ACHN (cell line): ENCODE measurements at places on chromosomes 3 and 15.

DNA sequence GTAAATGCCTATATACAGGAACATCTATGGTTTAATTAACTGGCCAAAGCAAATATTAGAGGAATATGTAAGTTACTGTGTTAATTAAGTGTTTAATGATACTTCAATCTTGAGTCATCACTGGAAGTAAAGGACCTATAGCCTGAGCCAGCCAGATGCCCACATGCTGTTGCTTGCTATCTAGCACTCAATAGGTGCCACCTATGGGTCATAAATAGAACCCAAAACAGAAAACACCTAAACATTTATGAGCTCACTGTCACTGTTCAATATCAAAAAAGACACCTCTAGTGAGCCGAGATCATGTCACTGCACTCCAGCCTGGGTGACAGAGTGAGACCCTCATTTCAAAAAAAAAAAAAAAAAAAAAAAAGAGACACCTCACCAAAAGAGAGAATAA, 48.4 kb upstream of the IP6K2 start:
- DNase-seq, result peak; percentile 18

DNA sequence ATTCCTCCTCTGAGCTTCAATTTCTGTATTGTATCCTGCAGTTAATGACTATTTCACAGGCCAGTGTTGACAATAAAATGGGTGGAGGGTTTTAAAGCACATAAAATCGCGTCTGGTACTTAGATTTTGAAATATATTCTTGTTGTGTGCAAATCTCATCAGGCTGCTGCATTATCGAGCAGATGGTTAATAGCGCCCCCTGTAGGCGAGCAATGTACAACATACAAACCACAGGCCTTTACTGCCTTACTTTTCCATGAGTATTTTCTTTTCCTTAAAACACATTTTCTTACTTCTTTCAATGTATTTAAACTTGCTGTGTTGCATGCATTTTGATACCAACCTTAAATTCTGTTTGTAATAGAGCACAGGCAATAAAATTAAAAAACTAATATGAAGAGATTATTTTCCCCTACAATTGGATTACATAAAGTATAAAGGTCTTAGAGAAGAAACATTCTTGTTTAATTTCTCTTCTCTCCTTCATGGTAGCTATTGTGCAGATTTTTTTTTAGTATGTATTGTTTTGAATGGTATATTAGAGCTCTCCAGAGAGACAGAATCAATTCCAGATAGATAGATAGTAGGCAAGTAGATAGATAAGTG, 608.4 kb downstream of the CADM2 start:
- peak; percentile 48 for DNase-seq

- DNase-seq, result no peak
Observed at GRCh38 chr3:27591312-27592210, 107.4 kb upstream of the SLC4A7 start.

DNA sequence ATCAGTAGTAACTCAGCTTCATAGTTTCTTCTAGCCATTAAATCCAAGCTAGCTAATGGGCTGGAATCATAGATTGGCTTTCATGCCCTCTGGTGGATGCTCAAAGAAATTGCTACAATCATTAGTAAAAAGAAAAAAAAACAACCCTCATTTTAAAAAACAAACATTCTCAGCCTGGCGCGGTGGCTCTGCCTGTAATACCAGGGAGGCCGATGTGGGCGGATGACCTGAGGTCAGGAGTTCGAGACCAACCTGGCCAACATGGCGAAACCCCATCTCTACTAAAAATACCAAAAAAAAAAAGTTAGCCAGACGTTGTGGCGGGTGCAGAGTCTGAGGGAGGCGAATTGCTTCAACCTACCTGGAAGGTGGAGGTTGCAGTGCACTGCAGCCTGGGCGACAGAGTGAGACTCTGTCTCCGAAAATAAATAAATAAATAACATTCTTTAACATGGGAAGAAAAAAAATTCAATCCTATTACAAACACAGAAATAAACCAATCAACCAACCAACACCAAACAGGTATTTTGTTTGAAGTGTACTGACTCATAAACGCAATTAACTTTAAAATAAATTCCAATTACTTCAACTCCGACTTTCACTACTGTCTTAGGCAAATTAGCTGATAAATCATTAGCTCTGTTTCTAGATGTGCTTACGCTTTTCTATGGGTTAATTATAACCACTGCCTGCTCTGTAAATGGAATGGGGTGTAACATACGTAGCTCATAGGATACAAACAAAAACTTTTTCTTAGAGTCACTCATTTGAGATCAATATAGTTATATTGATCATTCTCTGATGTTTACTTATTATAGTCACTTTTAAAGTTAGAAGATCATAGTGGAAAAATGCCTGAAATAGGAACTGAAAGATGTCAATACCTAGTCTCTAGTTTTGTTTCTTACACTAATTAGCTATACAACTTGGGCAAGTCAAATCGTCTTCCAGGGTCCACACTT, 24.9 kb downstream of the TMEM207 start:
- DNase-seq, result peak; percentile 77

- no peak for DNase-seq
Observed at GRCh38 chr3:136835813-136836510, 17.0 kb downstream of the SLC35G2 start.
